ENCODE measurements at places on chromosomes 2 and 18. TPM values are rescaled to one million over a fixed set of nuclear protein-coding genes. Genes with fewer than 3 reads are reported as not detected.

Gene KCNIP3
- total RNA-seq = 7.3 TPM

Gene PHOSPHO2
- total RNA-seq = 9.6 TPM

Gene LRRFIP1
- 112 TPM for total RNA-seq

Gene VWA3B
- total RNA-seq = not detected

GRCh38 chr18:70279470-70279869 lies 9.4 kb upstream of the SOCS6 start:
- H3K4me1 ChIP-seq = no peaks in the 10 kb centered on the region
- H3K36me3 ChIP-seq = no peaks in the 10 kb centered on the region
- H3K27ac ChIP-seq = no peak overlapping the region
- no peak for DNase-seq
- H3K4me3 ChIP-seq = no peak overlapping the region

GRCh38 chr18:70453058-70453775 lies 164.4 kb downstream of the SOCS6 start:
- peaks cover 6% of the 10 kb centered on the region for H3K4me1 ChIP-seq
- no peaks in the 10 kb centered on the region for H3K27me3 ChIP-seq
- H3K4me3 ChIP-seq = no peak overlapping the region
- H3K27ac ChIP-seq = no peak overlapping the region

GRCh38 chr2:26346454-26347053 lies at the start of gene ADGRF3:
Gene ADGRF3 (minus strand): TSS chr2:26346789. CDS start chr2:26346234, 555 bp downstream.
- no peaks in the 10 kb centered on the region for H3K36me3 ChIP-seq
- H3K27me3 ChIP-seq = peaks cover 6% of the 10 kb centered on the region
- H3K4me1 ChIP-seq = peaks cover 18% of the 10 kb centered on the region
- H3K4me3 ChIP-seq = peak within 1 kb of the TSS; percentile 98
- DNase-seq = peak; percentile 64

DNA sequence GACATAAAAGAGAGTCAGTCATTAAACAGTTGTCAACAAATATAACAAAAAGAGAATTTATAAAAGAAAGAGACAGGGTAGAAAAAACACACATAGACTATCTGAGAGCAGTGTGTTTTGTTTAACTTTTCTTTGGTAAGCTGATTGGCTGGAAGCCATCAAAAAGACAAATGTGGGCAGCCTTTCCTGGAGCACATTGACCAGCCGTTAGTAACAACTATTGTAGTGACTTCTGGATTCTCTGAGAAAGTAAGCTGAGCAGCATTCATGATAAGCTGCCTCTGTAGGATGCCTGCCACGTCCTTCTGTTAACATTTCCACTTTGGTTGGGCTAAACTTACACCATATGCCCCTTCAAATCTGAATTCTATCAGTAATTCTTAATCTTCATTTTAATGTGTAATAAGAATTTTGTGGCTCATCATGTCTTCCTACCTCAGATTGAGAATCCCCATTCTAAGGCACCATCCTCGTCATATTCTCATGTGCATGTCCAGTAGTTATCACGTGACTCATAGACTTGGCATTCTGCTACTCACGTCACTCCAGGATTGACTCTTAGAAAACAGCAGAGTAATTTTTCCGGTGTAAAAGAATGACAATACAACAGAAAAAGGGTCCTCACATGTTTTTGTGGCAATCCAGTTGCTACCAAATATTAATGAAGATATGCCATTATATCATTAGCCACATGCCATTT lies 43.4 kb upstream of the DNAJC10 start:
- no peak for DNase-seq
- no peaks in the 10 kb centered on the region for H3K36me3 ChIP-seq
- peaks cover 4% of the 10 kb centered on the region for H3K27me3 ChIP-seq
- no peak overlapping the region for H3K27ac ChIP-seq
- no peaks in the 10 kb centered on the region for H3K4me1 ChIP-seq

DNA sequence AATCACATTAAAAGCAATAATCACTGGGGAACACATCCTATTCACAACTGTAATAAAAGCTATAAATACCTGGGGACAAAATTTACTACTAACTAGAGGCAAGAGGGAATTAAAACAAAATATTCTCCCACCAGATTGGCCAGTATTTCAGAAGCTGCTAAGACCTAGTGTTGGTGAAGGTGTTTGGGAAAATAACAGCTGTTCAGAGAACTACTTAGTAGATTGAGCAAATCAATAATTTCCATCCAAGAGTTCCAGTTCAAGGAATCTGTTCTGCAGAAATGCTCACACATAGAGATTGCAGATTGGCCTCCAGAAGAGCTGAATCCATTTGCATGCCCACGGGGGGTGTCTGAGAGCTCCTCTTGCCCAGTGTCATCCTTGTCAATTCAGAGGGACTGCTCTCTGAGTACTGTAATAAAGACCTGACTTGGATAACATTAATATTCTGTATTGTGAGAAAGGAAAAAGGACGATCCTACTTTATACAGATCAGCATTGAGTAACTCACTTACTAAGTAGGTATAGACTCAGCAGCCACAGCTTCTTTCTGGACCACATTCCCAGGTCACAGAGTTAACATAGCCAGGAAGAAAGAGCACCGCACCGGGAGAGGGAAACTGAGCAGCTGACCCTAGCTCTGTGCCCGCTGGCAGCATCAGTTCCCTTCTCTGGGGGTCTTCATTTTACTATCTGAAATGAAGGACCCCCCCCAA lies 5.6 kb downstream of the TUBB6 start:
- H3K27me3 ChIP-seq = no peaks in the 10 kb centered on the region
- peak overlapping the region; percentile 41 for H3K4me3 ChIP-seq
- peaks cover 12% of the 10 kb centered on the region for H3K36me3 ChIP-seq
- DNase-seq = no peak

- peak overlapping the region; percentile 70 for H3K27ac ChIP-seq
- peak overlapping the region; percentile 87 for H3K4me3 ChIP-seq
- H3K4me1 ChIP-seq = peaks cover 5% of the 10 kb centered on the region
- peaks cover 11% of the 10 kb centered on the region for H3K27me3 ChIP-seq
- no peak for DNase-seq
These were observed 819 bp upstream of the SERPINE2 start for GRCh38 chr2:224039770-224040440.

GRCh38 chr2:128746356-128746755 lies 427.7 kb upstream of the HS6ST1 start:
- no peaks in the 10 kb centered on the region for H3K36me3 ChIP-seq
- no peak overlapping the region for H3K27ac ChIP-seq
- no peaks in the 10 kb centered on the region for H3K4me1 ChIP-seq
- no peak for DNase-seq

- peaks cover 5% of the 10 kb centered on the region for H3K4me1 ChIP-seq
- H3K27ac ChIP-seq = no peak overlapping the region
- H3K4me3 ChIP-seq = no peak overlapping the region
These were observed 504.5 kb downstream of the IRS1 start for GRCh38 chr2:226295123-226295522.

DNA sequence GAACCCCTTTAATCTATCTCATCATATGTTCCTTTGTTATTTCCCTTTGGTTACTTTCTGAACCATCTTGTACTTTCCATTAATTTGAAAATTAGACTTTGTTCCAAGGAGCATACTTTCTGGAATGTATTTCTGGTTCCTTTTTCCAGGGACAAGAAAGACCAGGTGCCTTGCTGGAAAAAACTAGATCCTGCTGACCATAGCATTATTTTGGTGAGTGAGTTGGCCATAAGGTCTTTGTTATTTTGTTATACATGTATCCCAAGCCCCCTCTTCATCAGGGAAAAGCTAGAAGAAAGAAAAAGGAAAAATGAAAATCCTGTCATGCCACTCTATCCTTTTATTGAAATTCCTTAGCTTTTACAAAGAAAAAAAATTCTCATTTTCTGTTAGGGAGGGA lies 228.1 kb upstream of the TFPI start:
- no peak for DNase-seq
- H3K4me3 ChIP-seq = no peak overlapping the region
- no peaks in the 10 kb centered on the region for H3K36me3 ChIP-seq
- no peaks in the 10 kb centered on the region for H3K4me1 ChIP-seq

Measured in glutamatergic neuron (in vitro differentiated cells).